Jurkat, Clone E6-1 (cell line): ENCODE measurements at places on chromosomes 12 and 14.
A peak's percentile ranks its signal among the peaks of the same experiment; 100 is the strongest.

DNA sequence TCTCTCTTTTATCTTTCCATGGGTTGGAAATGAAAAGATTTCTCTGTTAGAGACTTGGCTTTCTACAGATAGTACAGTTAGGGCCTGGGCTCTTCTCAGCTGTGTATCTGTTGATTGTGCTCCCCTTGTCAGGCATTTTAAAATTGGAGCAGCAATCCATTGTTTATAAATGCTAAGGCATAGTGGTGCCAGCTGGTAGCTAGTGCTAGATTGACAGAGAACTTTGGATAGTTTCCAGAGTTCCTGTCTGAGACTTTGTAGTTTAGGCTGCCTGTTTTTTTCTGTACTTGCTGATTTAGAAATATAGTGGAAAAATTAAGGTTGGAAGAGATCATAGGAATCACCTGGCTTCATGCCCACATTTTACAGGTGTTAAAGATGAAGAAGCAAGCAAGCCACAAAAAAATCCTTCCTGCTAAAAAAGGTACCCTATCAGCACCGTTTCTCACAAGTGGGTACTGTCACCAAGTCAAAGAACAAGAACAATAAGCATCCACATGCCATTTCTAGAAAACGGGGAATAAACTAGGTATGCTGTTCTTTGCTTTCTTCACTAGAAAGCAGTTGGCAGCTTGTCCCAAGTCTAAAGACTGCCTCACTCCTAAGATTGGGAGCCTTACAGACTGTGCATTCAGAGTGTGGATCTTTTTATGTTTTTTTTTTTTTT, 6.2 kb downstream of the TTLL5 start:
- DNase-seq = no peak

GRCh38 chr14:81200054-81200453, 20.7 kb downstream of the GTF2A1 start:
- peak; percentile 51 for DNase-seq

- DNase-seq = peak; percentile 78
Measured at GRCh38 chr12:4276524-4277204, 3.1 kb downstream of the CCND2 start.

DNA sequence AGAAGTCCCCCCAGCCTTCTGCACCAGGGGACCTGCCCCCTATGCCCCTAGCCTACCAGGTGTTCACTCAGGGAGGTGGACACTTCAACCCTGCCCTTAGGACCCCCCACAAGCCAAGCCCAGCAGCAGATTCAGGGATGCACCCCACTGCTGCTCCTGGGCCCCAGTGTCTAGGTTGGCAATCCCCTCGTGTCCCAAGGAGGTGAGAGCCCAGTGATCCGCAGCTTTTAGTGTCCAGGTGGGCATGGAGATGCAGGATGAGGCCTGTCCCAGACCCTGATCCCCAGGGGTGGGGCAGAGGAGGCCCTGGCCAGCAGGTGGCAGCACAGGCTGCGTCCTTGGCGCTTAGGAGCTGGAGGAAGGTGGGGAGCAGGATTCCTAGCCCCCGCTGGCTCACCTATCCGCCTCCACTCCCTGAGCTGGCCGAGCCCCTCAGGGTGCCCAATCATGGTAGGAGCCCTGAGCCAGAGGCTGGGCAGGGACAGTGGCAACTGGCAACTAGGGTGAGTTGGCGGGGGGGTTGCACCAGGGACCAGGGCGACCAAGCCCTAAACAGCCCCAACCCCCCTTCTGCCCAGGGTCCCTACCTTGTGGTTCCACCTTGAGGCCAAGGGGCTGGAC, 4.1 kb downstream of the CKB start:
- DNase-seq = no peak

DNA sequence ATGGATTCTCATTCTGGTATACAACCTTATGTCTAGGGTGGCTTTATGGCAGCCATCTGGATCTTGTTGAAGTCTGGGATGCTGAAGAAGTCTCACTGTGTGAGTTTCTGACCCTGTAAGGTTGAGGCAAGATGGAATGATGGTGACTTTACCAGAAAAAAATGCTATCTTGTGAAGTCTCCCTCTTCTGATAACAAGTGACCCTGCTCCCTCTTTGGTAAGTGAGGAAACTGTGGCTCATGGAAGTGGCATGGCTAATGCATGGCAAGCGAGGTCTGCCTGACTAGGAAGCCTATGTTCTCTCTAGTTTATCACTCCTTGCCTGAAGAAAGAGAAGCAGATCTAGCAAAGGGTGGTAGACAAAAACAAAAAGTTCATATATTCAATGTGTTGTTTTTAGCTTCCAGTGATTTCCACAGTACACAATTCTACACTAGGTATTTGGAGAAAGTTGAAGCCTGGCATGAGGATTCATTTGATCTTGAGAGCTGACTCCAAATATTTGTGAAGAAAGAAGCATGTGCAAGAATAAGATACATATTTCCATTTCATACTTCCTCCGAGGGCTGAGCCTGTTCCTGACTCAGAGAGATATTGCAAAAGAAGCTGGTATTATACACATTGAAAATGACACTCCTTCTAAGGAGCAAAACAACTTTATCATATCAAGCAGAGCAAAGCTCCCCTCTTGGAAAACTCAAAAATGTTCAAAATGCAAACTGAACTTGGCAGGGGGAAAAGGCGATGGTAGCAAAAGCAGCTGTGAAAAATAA, 63.6 kb downstream of the HELB start:
- no peak for DNase-seq

DNA sequence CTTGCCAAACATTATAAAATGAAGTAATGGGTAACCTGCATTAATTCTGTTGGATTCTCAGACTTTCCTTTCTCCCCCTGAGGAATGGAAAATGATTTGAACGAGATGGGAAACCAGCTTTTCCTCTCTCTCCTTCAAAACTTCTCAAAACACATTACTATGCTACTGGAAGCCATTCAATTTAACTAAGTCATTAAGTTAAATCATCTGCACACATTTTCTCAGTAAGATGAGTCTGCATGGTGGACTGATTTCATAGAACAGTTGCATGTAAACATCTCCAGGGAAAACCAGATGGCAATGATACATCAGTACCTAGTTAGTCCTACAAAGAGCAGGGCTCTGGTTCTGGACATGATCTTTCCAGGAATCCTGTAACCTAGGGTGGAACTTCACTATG, 59.9 kb downstream of the BMP4 start:
- no peak for DNase-seq

DNA sequence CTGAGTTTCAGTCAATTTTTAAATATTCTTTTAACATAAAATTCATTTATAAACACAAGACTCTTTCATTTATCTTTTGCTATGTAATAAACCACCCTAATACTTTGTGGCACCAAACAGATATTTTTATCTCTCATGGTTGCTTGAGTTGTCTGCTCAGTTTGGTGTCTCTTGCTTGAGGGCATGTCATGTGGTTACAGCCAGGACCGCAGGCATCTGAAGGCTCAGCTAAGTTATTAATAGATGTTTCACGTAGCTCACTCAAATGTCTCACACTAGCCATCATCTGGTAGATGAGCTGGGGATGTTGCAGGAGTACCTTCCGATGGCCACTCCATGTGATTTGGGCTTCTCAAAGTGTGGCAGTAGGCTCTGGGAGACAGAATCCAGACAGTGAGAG, 597.8 kb downstream of the ETNK1 start:
- no peak for DNase-seq
